Activated CD4-positive, alpha-beta T cell treated with anti-CD3 and anti-CD28 coated beads, Interleukin-2, amount 10 ng/mL, durations not matched to agents 7 days and 5 days (primary cell): ENCODE measurements at places on chromosomes 7 and 10. TPM values are rescaled to one million over a fixed set of nuclear protein-coding genes. Genes with fewer than 3 reads are reported as not detected.

Gene PRLHR
- total RNA-seq: not detected

DNA sequence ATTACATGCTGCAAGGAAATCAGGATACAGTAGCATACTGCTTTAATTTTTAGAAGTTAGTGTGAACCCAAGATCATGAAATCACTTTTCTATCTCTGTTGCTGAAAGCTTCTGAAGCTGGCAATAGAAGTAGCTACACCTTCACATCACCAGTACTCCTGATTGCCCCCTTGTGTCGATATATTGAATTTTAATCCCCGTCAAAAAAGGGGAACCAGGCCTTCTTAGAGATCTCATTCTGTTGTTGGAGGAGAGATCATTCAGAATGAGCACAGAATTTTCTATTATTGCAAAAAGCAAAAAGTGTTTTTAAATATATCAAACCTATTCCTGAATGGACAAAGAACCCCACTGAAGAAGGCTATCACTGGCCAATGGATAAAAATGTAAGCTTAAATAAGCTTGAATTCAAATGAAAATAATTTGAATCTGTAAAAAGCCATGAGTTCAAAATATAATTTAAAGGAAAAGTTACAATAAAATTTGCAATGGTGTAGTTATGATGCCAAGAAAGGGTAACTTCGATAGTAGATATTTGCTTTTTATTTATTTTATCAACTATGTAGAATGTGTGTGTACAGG, 39.7 kb upstream of the TEX47 start:
- DNase-seq: no peak

DNA sequence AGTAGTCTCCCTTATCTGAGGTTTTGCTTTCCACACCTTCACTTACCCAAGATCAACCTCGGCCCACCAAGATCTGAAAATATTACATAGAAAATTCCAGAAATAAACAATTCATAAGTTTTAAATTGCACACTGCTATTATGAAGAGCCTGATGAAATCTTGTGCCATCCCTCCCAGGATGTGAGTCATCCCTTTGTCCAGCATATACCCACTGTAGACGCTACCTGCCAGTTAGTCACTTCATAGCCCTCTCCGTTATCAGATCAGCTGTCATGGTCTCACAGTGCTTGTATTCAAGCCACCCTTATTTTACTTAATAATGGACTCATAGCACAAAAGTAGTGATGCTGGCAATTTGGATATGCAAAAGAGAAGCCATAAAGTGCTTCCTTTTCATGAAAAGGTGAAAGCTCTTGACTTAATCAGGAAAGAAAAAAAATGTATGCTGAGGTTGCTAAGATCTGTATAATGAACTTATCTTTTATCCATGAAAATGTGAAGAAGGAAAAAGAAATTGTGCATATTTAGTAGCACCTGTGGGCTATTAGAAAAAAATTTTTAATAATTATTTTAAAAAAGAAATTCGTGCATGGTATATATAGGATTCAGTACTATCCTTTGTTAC, 9.8 kb upstream of the MRPS16 start:
- DNase-seq: no peak

DNA sequence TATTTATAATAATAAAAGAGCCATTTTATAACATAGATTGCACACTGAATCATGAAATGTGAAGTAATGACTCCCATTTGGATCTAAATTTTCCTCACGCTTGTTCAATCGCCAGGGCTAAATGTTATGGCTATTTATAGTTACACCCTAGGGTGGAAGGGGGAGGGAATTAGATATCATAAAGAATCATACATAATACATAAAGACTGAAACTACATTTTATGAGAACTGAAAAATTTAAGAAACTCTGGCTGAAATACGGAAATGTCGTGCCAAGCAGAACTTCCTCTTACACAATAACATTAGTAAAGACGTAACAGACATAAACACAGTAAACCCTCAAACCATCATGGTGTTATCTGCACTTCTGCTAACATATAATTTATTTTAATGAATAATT, 327.5 kb upstream of the PHF14 start:
- DNase-seq: no peak

DNA sequence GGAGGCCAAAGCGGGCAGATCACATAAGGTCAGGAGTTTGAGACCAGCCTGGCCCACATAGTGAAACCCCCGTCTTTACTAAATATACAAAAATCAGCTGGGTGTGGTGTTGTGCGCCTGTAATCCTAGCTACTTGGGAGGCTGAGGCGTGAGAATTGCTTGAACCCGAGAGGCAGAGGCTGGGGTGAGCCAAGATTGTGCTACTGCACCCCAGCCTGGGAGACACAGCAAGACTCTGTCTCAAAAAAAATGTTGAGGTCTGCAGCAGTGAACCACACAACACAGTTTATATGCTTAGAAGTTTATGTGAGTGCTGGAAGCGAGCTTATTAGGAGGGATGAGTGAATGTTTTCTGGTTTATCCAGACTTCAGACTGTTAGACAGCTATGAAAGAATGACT, 10.4 kb downstream of the LHPP start:
- no peak for DNase-seq

DNA sequence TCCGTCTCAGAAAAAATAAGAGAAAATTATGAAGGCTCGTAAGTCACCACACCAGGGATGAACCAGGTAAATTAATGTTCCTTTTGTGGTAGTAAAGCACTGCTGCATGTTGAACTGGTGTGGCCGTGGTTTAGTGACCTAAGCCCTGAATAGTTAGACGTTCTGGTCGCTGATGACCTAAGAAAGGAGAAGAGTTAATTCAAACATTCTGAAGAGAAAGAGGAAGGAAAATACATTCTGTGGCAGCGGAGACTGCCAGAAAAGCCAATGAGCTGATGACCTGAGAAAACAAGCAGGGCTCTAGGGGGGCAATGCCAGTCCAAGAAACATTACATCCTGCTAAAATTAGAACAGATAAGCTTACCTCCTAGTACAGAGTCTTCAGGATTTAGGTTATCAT, 17.5 kb downstream of the DNAJC9 start:
- no peak for DNase-seq

DNA sequence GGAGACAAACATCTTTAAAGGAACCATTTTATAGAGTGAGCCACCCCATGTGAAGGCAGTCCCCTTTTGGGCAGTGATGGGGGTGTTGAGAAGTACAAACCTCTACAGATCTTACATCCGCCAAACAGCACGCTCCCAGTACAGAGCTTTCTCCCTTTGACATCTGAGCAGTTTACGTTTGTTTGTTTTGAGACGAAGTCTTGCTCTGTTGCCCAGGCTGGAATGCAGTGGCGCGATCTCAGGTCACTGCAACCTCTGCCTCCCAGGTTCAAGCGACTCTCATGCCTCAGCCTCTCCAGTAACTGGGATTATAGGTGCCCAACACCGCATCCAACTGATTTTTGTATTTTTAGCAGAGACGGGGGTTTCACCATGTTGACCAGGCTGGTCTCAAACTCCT, 128.9 kb downstream of the CCDC3 start:
- no peak for DNase-seq

DNA sequence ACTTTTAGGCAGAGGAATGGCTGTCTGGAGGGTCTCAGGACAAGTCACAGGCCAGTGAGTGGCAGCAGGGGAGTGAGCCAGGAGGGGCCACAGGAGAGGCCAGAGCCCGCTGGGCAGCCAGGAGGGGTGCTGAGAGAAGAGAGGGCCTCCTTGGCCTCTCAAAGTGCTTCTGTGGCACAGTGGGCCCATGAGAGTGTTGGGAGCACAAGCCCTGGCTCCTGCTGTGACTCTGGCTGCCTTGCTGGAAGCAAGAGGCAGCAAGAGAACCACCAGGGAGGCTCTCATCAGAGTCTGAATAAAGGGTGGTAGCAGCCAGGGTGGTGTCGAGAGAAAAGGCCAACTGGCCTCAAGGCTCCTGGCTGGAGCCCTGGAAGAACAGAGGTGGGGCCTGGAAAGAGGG, 91.1 kb downstream of the VOPP1 start:
- no peak for DNase-seq
